ENCODE measurements at places on chromosomes 6 and 20. TPM values are rescaled to one million over a fixed set of nuclear protein-coding genes. Genes with fewer than 3 reads are reported as not detected.

- H3K27ac ChIP-seq = no peak overlapping the region
- no peaks in the 10 kb centered on the region for H3K4me1 ChIP-seq
- H3K36me3 ChIP-seq = no peaks in the 10 kb centered on the region
- H3K4me3 ChIP-seq = no peak overlapping the region
- H3K27me3 ChIP-seq = no peaks in the 10 kb centered on the region
These were observed 481.2 kb downstream of the TFAP2A start for GRCh38 chr6:9933677-9934076.

DNA sequence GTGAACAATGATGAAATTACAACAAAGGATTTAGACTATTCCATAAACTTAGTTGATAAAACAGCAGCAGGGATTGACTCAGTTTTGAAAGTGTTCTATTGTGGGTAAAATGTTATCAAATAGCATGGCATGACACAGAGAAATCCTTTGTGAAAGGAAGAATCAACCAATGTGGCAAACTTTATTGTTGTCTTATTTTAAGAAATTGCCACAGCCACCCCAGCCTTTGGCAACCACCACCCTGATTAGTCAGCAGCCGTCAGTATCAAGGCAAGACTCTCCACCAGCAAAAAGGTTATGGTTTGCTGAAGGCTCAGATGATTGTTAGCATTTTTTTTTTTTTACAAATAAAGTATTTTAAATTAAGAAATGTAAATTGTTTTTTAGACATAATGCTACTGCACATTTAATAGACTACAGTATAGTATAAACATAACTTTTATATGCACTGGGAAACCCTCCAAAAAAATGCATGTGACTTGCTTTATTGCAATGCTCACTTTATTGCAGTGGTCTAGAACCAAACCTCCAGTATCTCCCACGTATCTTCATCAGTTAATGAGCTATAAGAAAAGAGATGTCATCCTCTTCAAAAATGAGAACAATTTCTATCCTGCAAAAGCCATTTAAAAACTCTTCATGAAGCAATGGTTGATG lies 162.7 kb downstream of the SOBP start:
- no peak overlapping the region for H3K27ac ChIP-seq
- peaks cover 9% of the 10 kb centered on the region for H3K4me1 ChIP-seq
- no peak overlapping the region for H3K4me3 ChIP-seq
- no peaks in the 10 kb centered on the region for H3K36me3 ChIP-seq
- no peaks in the 10 kb centered on the region for H3K27me3 ChIP-seq

GRCh38 chr6:169620171-169621130 lies 81.4 kb downstream of the WDR27 start:
- no peaks in the 10 kb centered on the region for H3K36me3 ChIP-seq
- H3K27me3 ChIP-seq = no peaks in the 10 kb centered on the region
- no peak for DNase-seq
- H3K4me3 ChIP-seq = no peak overlapping the region
- no peak overlapping the region for H3K27ac ChIP-seq

- no peaks in the 10 kb centered on the region for H3K36me3 ChIP-seq
- H3K4me3 ChIP-seq = no peak overlapping the region
These were observed 8.4 kb downstream of the STXBP5 start for GRCh38 chr6:147212622-147213021.

DNA sequence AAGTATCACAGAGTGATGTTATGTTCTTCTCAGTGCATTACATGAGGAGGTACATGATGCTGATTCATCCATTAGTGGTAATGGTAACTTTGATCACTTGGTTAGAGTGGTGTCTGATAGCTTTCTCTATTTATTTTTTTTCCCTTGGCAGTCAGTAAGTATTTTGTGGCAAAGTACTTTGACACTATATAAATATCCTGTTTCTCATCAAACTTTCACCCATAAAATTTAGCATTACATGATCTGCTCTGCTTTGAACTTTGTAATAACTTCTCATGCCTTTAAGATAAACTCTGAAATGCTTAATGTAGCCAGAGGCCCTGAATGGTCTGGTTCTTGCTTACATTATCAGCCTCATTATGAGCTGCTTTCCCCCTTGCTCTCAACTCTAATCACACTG lies 127.9 kb downstream of the MBOAT1 start:
- no peaks in the 10 kb centered on the region for H3K4me1 ChIP-seq
- no peak overlapping the region for H3K4me3 ChIP-seq
- DNase-seq = no peak
- no peak overlapping the region for H3K27ac ChIP-seq
- H3K27me3 ChIP-seq = no peaks in the 10 kb centered on the region
- no peaks in the 10 kb centered on the region for H3K36me3 ChIP-seq

DNA sequence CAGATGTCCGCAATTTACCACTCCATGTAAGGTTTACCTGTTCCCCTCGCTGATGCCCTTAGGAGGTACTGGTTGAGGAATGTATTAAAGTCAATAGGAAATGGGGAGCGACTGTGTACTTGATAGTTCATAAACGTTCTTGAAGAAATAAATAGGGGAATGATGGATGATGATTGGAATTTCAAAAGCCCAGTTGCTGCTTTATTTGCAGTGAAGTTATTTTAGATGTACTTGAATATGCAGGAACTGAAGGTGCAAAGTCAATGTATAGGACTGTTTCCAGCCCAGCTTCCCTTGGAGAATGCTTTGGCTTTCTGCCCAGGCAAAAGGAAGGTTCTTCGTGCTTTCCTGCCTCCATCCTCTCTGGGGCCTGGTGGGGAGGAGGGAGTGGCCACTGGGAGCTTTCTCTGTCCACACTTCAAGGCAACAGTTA lies 19.8 kb downstream of the ADGRF5 start:
- H3K4me3 ChIP-seq = no peak overlapping the region
- H3K36me3 ChIP-seq = no peaks in the 10 kb centered on the region
- no peak overlapping the region for H3K27ac ChIP-seq

Gene SLC24A3
- total RNA-seq = 0.99 TPM

Gene HLA-DRB5
- total RNA-seq = 48.5 TPM

Data from natural killer cell (primary cell).